ENCODE measurements at places on chromosomes 7 and 10.

DNA sequence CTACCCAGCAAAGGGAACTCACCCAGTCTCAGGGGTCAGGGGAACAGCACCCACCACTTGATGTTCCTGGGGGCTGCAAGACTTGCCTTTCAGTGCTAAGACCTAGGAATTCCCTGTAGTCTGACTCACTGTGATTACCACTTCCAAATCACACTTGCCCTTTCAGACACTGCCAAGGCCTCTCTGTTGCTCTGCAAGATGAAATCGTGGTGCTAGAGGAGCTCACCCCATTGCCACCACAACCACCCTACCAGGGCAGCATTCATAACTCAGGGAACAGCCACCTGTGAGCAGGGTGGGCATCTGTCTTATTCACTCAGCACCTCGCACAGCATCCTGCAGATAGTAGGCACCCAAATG is 36.5 kb downstream of the XPNPEP1 start:
- no peak for DNase-seq

DNA sequence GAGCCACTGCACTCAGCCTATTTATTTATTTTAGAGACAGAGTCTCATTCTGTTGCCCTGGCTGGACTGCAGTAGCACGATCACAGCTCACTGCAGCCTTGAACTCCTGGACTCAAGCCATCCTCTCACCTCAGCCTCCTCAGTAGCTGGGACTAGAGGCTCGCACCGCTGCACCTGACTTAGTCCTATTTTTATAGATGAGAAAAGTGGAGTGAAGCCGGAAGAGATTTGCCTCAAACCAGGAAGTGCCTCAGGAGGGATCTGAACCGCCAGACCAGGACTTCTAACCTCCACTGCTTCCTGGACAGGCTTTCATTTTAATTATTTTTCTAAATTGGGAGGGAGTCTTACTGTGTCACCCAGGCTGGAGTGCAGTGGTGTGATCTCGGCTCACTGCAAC is 17.5 kb upstream of the CLIP2 start:
- DNase-seq = no peak

- no peak for DNase-seq
Measured at GRCh38 chr10:36534471-36535002, 590.9 kb upstream of the ANKRD30A start.

DNA sequence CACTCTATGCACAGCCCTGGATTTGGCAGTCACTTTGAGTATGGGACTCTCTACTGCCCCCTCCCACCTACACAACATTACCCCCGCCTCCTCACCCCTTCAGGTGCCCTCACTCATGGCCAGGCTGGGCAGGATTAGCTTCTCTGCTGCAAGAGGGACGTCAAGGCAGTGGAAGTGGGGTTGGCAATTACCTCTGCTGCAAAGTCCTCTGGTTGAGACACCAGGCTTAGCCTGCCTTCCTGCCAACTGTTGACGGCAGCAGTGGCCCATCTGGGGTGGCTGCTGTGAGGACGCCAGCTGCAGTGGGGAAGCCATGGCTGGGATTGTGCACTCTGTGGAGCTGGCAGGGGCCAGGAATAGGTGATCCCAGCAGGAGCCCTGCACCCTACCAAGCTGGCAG is 26.7 kb downstream of the SVIL start:
- no peak for DNase-seq

DNA sequence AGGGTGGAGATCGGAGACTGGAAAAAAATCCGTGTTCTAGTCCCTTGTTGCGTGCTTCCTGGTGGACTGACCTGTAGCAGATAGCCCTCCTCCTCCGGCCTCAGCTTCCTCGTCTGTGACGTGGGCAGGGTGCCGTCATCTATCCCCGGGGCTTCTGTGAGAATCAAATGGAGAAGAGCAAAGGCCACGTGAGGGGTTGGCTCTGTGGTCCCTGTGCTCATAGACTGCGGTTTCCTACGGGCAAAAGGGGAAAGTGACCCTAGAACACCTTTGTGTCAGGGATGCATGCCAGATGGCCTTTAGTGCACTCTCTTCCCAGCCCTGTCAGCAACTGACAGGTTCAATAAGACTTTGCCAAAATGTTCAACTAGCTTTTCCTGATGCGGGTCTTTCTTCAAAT is 33.7 kb downstream of the GRK5 start:
- no peak for DNase-seq

DNA sequence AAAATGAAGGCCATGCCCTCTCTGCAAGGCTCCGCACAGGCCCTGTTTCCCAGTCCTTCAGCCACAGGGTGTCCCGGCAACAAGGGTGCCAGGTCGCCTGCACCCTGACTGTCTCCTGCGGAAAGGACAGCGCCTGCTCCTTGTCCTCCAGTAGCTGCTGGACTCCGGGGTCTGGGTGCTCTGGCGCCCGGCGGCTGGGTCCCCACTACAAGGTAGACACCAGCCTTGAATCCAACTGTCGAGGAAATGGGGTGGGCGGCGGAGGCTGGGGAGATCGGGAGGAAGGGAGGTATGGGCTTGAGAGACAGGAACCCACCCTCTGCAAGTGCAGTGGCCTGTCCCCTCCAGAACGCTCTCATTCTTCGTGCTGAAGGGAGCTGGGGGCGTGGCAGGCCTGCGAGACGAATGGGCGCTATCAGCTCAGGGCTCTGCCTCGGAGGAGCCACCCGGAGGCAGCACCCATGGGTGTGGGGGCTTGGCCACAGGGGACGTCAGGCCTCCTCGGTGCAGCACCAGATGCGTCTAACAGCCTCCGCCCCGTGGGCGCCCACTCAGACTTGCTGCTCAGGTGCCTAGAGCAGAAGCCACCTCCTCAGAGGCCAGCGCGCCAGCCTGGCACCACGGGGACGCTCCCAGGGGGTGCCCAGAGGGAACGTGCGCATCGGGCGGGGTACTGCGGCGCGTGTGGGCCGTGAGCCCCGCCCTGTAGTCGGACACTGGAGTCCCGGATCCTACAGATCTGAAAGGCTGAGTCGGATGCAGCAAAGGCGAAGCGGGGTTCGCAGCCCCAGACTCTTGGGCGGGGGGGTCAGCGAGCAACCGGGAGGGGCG is 15.6 kb downstream of the ADAM8 start:
- DNase-seq = peak; percentile 8

- DNase-seq = no peak
Measured at GRCh38 chr7:26724795-26725194, 139.6 kb downstream of the SKAP2 start.

DNA sequence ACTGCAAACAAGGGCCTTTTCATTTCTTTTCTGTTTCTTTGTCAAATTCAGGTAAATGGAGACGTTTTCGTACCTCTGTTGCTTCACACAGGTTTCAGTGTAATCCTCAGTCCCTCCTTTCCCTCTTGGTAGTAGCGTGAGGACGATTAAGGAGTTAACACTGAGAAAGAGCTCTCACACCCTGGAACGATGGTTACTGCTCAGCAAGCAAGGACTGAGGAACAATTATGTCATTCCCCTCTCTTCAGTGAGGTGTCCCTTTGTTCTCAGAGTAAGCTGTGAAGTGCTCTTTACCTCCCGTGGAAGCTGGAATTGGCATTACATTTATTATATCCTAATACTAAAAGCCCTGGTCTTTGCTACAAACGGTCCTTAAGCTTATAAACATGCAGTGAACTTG is 95.9 kb downstream of the FANK1 start:
- DNase-seq = no peak

DNA sequence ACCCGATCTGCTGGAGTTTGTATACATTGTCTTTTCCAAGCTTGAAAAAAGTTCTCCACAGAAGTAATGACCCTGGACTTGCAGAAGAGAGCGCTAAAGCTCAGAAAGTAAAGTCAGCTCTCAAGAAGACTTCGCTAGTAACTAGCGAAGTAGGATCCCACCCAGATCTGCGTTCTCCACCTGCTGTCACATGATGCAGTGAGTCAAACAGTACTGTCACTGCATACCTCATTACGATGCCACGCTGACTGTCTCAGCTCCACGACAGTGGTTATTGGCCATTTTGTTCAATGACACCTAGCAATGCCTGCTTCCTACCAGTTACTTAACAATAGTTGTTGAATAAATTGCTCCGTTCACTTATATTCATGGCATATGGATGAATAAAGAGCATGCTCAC is 29.7 kb upstream of the SEC61G start:
- DNase-seq = peak; percentile 73

GRCh38 chr10:97117372-97117771 is 68.4 kb downstream of the SLIT1 start:
- peak; percentile 40 for DNase-seq

- DNase-seq = no peak
Measured at GRCh38 chr10:126369125-126369710, 19.1 kb downstream of the ADAM12 start.

GRCh38 chr10:17910125-17910789 is 41.5 kb upstream of the SLC39A12 start:
- DNase-seq = no peak

DNA sequence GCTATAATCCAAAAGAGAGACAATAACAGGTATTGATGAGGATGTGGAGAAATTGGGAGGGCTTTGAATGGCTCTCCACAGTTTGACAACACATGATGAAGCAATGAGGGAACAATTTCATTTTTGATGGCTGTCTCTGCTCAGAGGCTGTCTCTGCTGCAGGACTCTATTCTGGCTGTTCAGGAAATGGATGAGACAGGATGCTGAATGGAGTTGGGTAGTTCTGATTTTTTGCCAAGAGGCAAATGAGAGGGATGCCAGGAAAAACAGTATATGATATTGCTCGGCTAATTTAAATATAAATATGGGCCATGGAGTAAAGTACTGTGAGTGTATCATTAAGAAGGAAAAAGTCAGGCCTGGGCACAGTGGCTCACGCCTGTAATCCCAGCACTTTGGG is 16.8 kb downstream of the APBB1IP start:
- DNase-seq = no peak
